Fibroblast of the aortic adventitia (primary cell): ENCODE measurements at places on chromosomes 3 and 15. TPM values are rescaled to one million over a fixed set of nuclear protein-coding genes. Genes with fewer than 3 reads are reported as not detected.

The TTLL13 gene
- total RNA-seq, result 0.09 TPM in 1 of 2 replicates, not detected in the other

The VIPR1 gene
- 5.6 TPM in 1 of 2 replicates, not detected in the other for total RNA-seq

The CAND2 gene
- 6.1 and 11.4 TPM in 2 replicates for total RNA-seq

The A4GNT gene
- total RNA-seq, result not detected in 2 replicates

The IQGAP1 gene
- total RNA-seq, result 164 and 289 TPM in 2 replicates

The FRMD5 gene
- total RNA-seq, result 9.9 and 16.3 TPM in 2 replicates

- DNase-seq, result peak; percentile 56
These were observed 694 bp downstream of the ABTB1 start for GRCh38 chr3:127673191-127674100.

DNA sequence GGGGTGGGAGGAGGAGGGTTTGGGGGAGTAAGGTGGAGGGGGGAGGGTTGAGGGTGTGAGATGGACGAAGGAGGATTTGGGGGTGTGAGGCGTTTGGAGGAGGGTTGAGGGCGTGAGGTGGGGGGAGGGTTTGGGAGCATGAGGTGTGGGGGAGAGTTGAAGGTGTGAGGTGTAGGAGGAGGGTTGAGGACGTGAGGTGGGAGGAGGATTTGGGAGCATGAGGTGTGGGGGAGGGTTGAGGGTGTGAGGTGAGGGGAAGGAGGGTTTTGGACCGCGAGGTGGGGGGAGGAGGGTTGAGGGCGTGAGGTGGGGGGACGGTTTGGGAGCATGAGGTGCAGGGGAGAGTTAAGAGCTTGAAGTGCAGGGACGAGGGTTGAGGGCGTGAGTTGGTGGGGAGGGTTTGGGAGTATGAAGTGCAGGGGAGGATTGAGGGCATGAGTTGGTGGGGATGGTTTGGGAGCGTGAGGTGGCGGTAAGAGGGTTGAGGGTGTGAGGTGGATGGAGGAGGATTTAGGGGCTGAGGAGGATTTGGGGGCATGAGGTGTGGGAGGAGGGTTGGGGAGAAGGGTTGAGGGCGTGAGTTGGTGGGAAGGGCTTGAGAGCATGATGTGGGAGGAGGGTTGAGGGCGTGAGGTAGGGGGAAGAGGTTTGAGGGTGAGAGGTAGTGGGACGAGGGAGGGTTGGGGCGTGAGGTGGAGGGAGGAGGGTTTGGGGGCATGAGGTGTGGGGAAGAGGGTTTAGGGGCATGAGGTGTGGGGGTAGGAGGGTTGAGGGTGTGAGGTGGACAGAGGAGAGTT lies 1.2 kb downstream of the MLF1 start:
- no peak for DNase-seq

GRCh38 chr3:159852266-159852665 lies 136.4 kb upstream of the IL12A start:
- DNase-seq, result no peak

DNA sequence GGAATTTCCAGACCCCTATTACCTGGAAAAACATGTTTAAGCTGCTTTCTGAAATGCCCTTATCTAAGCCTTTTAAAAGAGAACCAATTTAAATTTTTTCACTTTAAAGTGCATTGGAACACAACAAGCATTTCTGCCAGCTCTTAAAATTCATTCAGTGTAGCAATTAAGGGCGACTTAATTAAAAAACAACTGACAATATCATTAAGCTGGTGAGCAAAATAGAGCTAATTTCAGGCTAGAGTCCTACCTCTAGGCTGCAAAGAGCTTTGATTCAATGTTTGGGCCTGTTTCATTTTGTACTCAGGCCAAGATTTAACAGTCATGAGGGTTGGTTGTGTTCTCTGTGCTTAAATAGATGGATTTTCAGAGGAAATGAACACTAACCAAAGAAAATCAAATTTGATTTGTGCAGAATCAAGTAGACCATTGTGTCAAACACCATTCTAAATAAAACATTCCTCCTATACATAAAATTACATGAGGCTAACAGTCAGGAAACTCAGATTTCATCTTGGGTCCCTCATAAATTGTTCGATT lies 114.6 kb downstream of the TMEM108 start:
- no peak for DNase-seq

- DNase-seq, result no peak
These were observed 18.0 kb upstream of the ACAN start for GRCh38 chr15:88785217-88785616.

DNA sequence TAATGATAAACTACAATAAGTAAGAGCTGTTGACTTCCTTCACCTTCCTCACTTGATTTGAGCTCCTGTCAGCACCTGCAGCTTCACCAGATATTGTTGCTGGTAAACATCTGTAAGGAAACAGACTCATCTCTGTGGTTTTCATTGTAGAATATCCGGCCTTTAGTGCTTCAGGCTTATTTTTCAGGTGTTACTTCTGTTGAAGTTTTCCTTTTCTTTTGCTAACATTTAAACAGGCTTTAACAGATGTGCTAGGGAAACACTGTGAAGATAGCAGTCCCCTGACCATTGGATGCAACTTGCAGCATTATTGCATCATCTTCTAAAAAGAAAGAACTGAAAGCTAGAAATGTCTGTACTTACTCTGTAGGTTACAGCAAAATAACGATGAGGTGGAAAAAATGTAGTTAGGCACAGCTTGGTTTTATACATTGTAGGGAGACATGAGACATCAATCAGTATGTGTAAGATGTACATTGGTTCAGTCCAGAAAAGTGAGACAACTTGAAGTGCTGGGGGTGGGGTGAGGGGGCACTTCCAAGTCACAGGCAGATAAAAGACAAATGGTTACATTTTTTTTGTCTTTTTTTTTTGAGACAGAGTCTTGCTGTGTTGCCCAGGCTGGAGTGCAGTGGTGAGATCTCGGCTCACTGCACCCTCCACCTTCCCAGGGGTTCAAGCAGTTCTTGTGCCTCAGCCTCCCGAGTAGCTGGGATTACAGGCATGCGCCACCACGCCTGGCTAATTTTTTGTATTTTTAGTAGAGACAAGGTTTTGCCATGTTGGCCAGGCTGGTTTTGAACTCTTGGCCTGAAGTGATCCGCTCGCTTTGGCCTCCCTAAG lies 10.2 kb downstream of the EDEM1 start:
- peak; percentile 88 for DNase-seq

- peak; percentile 81 for DNase-seq
These were observed 93.2 kb downstream of the FILIP1L start for GRCh38 chr3:100020876-100021644.

GRCh38 chr3:10350324-10350985 lies 29.5 kb upstream of the SEC13 start:
- no peak for DNase-seq

GRCh38 chr15:62492900-62493299 lies 327.8 kb upstream of the C2CD4B start:
- DNase-seq, result no peak

- DNase-seq, result peak; percentile 2
These were observed 308.9 kb downstream of the EPHB1 start for GRCh38 chr3:135103917-135104316.

GRCh38 chr3:111851511-111851954 lies 7.5 kb upstream of the PHLDB2 start:
- peak; percentile 95 for DNase-seq

DNA sequence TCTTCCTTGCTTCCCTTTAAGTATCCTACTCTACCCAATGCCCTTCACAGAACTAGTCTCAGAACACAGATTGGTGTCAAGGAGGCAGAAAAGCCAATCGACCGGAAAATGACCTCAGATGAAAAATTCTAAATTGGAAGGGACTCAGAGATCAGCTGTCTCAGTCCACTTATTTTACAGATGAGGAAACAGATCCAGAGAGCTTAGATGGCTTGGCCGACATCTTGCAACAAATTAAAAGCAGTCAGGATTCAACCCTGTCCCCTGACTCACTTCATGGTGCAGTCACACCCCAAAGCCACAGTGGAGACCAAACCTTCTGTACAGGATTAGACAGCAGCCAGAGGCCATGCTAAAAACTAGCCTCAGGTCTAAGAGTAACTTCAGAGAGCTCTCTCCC lies 169.3 kb upstream of the BHLHE40 start:
- DNase-seq, result no peak

DNA sequence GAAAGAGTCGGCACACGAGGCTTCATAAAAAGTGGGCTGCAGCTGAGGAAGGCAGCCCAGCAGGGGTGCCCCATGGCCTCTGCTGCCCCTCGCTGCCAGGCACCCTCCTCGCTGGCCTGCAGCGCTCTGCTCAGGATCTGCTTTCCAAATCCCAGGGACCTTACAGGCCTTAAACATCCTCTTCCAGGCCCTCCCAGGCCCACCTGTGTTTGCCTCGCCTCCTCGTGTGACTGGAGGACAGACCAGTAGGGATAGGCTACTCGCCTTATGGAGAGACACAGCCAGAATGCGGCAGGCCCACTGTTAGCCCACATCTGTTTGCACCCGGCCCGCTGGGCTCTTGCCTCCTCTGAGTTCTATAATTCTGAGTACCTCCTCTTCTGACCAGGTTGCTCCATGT lies 124.5 kb upstream of the PLXNA1 start:
- no peak for DNase-seq

- no peak for DNase-seq
These were observed 213.5 kb upstream of the CDIN1 start for GRCh38 chr15:36365963-36366362.

DNA sequence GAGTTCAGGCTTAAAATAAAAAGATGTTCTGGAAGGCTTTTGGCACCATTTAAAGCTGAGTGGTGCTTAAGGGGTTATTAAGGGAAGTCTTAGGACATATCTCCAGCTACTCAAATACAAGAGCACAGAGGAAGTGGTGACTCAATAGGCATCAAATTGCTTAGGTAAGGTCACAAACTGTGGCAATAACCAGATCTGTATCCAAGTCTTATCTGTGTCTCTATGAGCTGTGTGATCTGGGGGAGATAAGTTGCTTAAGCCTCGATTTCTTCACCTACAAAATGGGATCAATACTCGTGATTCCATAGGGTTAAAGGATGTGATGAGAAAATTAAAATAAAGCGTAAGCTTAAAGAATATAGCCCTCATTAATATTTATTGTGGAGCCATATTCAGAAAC lies 7.6 kb downstream of the HDC start:
- DNase-seq, result peak; percentile 64
